ENCODE measurements at places on chromosomes 16 and 17.
A peak's percentile ranks its signal among the peaks of the same experiment; 100 is the strongest.

DNA sequence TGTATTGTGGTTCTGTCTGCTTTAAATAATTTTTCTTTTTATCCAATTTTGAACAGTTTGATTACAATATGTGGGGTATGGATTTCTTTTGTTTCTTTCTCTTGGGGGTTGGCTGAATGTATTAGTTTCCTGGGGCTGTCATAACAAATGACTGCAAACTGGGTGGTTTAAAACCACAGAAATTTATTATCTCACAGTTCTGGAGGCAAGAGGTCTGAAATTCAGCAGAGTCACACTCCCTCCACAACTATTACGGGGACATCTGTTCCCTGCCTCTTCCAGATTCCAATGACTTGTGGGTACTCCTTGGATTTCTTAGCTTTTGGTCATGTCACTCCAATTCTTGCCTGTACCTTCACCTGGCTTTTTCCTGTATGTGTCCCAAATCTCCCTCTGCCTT lies 23.7 kb downstream of the COX11 start:
- DNase-seq, result no peak

DNA sequence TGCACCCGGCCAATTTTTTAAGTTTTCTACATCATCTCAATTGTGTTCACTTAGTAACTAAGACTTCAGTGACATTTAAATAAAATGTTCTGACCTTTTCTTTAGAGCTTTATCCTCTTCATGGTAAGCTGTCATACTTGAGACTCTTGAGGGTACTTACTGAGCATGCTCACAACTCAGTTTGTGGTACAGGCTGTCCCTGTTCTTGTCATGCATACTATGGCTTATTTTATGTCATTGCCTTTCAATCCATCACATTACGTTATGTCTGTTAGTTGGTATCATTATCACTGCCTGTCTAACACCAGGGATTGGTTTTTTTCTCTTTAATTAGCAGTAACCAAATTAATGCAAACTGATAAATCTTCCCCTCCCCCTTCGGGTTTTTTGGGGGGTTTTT lies 41.9 kb upstream of the RHBDL3 start:
- DNase-seq, result no peak

DNA sequence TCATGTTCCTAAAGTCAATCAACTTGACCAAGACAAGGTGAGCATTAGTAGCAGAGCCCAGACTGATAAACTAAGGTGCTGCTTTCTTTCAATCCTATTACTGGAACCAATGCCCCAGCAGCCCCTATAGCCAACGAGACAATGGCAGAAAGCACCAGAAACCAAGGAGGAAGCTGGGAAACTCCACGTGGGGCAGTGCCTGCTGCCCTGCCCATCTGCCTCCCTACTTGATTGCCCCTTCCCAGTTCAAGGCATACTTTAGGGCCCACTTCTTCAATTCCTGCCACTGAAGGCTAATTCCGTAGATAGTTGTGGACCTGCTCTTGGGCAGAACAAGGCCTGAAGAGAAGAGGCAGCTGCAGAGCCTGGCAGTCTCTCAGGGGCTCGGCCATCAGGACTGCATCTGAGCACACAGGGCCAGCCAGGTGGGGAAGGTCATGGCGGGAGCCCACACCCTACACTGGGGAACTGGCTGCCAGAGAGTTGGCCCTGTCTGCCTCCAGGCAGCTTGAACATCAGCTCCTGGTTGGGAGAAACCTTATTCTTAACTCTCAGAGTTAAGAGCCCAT lies 30.9 kb downstream of the WSB1 start:
- no peak for DNase-seq

DNA sequence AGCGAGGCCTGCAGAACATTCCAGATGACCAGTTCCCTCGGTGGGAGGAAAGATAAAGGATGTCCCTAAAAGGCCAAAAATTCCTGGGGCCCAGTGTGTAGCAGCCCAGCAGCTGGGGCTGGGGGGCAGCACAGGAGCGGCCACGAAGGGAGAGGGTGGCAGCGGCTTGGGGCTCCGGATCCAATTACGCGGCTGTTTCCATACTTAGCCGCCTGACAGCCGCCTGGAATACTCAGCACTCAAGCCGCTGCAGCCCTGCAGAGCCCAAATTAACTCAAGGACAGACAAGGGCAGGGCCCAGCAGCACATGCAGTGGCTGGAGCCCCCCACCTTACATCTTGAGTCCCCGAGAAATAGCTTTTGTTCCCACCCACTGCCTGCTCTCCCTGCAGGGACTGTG lies 1.3 kb downstream of the SRL start:
- no peak for DNase-seq

GRCh38 chr16:58222532-58223316 lies 24.8 kb upstream of the CSNK2A2 start:
- DNase-seq, result no peak

GRCh38 chr17:16086957-16087356 lies 87.3 kb downstream of the TTC19 start:
- DNase-seq, result no peak

DNA sequence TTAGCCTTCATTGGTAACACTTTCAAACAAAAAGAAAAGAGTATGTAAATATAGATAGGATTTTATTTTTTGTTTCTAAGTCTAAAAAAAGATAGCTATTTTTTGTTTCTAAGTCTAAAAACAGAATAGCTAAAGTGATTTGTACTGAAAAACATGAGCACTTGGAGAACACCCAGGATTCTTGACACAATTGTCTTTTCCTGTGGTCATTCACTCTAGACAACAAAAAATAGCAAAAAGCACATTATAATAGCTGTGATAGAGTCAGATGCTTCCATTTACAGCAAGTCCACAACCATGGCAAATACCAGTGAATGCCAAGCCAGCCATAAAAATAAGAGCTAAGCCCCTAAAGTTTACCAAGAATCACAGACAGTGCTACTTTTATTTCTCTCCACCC lies 36.7 kb downstream of the SKAP1 start:
- no peak for DNase-seq

DNA sequence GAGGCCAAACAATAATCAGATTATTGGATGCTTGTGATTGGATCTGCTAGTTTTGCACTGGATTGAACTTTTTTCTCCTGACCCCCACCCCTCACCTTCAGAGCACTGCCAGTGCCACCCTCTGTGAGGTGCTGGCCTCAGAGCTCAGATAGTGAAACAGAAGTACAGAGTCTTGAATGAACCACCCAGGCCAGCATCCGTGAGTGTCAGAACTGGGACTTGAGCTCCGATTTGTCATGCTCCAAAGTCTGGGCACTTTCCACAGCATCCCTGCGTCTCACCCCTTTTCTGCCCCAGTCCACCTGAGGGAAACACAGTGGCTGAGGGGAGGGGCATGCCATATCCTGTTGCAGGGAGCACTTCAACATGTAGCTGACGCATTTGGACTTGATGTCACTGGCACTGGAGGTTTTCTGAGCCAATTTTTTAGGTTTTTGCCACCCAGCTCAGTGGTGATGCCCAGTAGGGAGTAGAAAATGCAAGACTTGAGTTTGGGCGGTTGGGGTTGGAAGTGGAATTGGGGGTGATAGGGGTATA lies 47.3 kb downstream of the SMPD3 start:
- DNase-seq, result peak; percentile 18

DNA sequence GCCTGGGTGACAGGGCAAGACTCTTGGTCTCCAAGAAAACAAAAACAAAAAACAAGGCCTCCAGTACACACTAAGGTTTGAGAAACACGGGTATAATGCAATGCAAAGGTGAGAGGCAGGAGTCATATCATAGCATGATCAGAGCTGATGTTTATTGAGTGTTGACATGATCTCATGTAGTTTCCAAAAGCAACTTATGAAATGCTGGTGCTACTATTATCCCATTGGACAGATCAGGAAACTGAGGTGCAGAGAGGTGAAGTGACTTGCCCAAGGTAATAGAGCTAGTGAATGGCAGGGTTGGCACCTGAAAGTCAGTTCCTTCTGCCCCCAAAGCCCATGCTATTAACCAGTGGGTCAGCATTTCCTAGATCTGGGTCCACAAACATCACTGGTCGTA lies 3.1 kb upstream of the NPIPB7 start:
- DNase-seq, result no peak

DNA sequence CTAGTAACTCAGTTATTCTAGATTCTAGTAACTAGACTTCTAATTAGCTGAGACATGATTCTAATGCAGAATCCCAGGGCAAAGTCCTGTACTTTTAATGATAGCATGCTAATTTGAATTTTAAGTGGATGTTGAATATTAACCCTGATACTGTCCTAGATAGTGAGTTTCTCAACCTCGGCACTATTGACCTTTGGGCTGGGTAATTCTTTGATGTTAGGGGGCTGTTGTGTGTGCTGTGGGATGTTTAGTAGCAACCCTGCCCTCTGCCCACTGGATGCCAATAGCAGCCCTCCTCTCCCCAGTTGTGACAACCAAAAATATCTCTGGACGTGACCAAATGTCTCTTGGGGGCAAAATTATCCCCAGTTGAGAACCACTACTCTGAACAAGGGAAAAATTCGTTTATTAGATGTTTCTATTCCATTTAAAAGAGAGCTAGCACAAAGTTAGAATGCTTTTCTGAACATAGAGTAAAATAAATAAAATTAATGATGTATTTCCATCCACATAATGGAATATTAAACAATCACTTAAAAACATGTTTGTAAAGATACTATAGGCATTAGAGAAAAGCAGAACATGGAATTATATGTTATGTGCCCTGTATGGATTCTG lies 30.2 kb downstream of the SALL1 start:
- DNase-seq, result no peak

- no peak for DNase-seq
Measured at GRCh38 chr16:427250-427649, 1.8 kb downstream of the RAB11FIP3 start.

DNA sequence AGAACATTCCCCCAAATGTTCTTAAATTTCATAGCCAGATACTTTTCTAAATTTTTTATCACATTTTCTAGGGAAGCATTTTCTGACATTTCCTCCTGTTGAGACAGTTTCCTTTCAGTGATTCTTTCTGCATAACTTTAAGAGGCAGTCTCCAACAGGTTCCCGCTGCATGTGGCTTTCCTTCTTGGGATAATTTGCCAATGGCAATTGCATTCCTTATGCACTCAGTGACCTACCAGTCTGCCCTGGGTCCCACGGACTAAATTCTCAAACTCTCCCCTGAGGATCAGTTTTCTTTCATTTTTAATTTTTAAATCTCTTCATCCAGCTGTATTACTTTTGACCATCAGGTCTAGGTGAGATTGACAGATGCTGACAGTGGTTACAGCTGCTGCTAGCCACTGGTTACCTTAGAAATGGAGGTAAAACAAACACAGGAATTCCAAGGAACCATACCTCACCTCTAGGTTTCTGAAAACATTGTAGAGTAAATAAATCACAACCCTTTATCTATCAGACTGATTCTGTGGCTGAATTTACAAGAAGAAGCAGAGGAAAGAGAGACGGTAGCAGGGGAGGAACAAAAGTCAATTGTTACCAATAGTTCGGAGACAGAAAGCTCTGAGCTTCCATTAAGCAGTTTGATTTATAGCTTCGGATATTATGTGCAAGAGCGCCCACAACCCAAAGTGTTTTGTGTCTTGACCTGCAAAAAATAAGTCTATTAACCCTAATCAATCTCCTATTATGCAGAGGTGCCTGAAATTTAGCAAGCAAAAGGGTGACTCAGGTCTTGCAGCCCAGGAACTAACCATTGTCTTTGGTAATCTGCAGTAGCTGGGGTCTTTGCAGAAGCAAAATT lies 216.0 kb downstream of the PMP22 start:
- no peak for DNase-seq

- DNase-seq, result no peak
Measured at GRCh38 chr16:57884655-57885133, 82.4 kb upstream of the KIFC3 start.

DNA sequence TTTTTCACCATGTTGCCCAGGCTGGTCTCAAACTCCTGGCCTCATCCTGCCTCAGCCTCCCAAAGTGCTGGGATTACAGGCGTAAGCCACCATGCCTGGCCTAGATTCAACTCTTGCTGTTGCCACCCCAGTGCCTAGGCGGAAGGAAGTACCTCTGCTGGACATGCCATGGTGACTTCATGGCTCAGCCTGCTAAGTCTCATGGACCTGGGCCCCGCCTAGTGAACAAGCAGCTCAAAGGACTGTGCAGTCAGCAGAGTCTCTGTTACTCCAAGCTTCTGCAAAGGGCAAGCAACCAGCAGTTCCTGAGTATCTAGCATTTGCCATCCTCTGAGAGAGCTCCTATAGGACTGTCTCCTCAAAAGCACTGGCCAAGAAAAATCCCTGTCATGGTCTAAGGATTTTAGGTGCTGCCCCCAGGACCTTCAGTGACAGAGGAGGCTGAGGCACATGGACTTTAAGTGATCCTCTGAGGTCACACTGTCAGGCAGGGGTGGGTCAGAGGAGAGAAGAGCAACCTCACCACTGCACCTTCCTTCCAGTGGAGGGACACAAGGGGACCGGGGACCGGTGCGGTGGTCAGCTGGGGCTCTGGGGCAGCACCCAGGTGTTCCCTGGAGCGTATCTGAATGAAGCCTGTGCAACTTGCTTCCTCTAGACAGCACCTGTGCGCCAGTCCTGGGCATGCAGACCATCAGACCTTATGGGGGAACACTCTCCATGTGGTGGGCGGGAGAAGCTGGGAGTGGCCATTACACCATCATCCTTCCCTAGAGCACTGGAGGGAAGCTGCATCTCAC lies 71.3 kb downstream of the IL21R start:
- no peak for DNase-seq

GRCh38 chr16:49148410-49148809 lies 133.2 kb downstream of the CBLN1 start:
- no peak for DNase-seq

DNA sequence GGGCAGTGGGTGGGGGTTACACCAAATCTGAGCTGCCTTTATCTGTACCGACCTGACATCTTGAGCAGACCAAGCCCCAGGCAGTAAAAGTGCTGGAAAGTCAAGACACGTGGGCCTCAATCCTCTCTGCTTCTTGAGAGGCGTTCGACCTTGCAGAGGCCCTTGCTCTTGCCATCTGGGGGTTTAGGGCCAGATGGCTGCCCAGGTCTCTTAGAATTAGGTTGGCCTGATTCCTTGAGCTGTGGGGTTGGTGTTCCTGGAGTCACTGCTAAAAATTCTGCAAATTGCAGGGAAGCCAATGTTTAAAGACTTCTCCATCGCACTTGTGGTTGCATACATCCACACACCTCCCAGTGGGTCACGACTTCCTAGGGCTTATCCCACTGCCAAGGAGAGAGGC lies 238.2 kb upstream of the ASIC2 start:
- DNase-seq, result no peak
